Renal cortical epithelial cell (primary cell): ENCODE measurements at places on chromosomes 11 and 22.

- peak; percentile 4 for DNase-seq
These were observed 3.2 kb upstream of the EMID1 start for GRCh38 chr22:29202212-29203192.

DNA sequence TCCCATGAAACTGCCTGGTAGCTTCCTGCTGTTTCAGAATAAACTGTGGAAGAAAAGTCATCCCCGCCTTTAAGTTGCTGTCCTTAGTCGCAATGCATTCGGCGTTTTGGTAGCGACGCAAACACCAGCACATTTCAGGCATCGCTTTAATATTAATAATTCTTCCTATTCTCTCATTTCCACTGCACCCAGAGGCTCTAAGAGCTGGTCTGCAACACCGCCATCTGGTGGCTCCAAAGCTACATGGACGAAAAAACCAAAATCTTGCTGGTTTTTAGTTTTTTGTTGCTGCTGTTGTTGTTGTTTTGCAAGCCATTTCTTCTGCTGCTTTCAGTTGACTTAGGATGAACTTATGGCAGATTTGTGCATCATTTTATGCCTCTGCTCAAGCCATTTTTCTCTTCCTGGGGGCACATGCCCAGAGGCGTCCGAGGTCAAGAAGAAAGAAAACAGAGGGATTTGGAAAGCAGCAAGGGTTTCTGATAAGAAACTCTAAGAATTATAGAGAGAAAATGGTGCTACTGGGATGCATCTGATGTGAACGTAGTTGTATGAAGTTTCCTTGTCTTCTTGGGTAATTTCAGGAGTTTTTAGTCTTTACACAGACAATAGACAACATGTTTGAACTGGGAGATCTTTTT, 345.4 kb upstream of the KIRREL3 start:
- peak; percentile 16 for DNase-seq

- DNase-seq: peak; percentile 29
These were observed 18.5 kb upstream of the CBX7 start for GRCh38 chr22:39170825-39171622.

DNA sequence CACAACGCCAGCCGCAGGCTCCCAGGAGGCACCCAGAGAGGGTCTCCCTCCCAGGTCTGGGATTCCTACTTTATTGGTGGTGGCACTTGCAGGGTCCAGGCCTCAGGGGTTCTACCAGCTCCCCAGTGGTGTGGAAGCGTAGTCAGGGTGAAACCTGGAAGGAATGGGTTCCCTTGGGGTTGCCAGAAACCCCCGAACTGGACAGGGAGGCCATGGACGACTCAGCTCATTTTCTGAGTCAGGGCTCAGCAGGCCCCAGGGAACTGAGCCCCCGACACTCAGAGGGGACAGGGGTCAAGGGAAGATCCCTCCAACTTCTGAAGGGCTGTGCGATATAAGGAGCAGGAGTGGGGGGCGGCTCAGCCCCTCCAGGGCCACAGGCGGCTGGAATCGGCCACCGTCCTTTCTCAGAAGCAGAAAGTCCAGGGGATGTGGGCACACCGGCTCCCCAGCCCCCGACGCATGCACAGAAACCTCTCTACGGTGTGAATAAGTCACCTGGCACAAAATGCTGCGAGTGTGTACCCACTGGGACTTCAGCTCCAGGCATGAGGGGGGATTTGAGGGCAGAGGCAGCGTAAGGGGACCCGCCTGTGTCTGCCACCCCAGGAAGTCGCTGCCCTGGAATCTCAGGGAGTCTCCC, 25.1 kb downstream of the MRGPRG start:
- no peak for DNase-seq

- DNase-seq: peak; percentile 59
These were observed 2.9 kb upstream of the ADAMTS8 start for GRCh38 chr11:130431331-130431773.

GRCh38 chr11:131350872-131351271, 19.5 kb upstream of the NTM start:
- no peak for DNase-seq

DNA sequence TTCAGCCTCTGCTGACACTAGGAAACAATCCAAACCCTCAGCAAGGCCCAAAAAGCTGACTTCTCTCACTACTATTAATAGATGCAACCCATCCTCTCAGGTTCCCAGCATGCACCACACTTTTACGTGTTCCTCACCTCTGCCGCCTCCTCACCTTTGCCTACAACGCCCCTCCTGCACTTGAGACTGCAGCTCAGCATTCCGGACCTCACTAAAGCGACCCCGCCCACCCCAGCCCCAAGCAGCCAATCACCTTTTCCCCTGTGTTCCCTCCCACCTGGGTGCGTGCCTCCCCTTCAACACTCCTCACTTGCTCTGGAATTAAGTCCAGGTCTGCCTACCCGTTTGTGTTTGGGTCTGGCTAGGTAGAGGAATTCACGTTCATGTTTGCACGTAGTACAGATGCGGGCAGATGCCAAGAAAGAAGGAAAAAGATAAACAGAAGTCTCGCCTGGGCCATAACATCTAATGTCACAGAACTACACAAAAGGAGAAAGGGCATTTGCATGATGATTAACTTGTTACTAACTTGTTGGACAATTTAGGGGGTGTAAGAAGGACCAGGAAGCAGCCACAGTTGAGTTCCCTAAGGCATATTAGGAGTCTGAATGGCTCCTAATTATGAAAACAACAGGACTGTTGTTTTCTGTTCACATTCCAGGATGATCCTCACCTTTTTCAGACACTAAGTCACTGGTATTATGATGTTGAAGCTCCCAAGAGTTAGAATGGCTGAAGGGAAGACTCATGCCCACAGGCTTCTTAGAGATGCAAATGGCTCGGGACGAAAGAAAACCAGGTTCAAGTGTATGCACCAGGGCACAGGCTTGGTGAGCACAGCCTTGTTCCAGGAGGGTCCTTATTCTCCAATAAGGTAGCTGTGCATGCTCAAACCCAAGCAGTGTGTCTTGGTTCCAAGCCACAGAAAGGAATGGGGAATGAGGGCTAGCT, 102.2 kb downstream of the MICAL3 start:
- DNase-seq: peak; percentile 70

- no peak for DNase-seq
These were observed 319.2 kb upstream of the ARHGAP42 start for GRCh38 chr11:100367892-100368291.

DNA sequence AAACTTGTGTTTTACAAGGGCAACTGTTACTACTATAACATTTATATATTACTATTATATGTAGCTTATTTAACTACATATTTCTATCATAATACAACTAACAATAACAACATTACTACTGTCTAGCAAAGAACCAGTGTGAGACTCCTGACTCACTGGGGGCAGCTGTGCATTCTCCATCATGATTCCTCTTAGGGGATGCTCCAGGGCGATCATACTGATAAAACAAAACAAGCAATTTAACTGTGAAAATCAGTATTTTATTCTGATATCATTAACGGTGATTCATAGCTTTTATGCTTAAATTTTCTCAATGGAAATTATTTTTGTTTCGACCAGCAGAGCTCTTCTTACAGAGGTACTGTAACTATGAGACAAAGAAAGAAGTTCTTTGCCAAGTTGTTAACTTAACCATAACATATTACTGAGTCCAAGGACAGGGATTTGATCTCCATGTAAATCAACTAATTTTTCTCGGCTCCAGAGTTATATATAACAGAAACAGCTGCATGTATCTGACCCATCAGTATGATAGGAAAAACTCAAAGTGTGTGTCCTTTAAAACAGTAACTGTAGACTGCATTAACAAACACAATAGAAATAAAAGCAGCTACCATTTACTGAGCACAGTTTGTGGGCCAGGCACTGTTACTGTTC, 24.8 kb upstream of the FNBP4 start:
- DNase-seq: no peak

DNA sequence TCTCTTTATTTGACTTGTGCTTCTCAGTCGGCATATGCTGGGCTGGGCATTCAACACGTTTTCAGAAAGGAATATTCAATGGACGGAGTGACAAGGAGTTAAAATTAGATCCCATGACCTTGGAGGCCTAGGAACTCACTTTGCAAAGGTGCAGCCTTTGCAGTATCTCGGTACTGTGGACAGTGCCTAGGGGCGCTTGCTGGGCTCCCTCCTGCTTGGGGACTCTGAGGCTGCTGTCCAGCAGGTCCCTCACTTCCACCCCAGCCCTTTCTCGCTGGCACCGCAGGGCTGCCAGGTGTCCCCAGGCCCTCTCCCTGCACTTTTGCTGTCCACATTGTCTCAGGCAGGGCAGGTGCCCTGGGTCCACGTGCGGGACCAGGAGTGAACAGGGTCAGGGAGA, 255.5 kb upstream of the B3GAT1 start:
- DNase-seq: no peak

GRCh38 chr11:41522899-41523672, 63.6 kb upstream of the LRRC4C start:
- no peak for DNase-seq

DNA sequence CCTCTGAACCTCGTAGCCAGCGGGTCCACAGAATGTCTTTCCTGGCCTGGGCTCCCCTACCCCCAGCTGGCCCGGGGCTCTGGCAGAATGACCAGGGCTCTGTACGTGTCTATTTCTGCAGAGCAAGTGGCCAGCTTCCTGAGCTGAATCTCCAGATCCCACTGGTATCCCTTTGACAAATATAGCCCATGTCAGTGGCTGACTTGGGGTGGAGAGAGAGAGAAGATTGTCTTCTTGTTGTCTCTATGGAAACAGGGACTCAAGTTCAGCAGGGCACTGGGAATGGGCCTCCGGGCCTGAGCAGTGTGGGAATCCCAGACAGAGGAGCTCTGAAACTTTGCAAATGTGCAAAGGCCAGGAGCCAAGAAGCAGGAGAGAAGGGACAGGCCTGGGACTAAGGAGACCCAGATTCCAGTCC, 33.9 kb downstream of the ANO1 start:
- no peak for DNase-seq
